ENCODE measurements at places on chromosomes 2 and 18.
A peak's percentile ranks its signal among the peaks of the same experiment; 100 is the strongest.

DNA sequence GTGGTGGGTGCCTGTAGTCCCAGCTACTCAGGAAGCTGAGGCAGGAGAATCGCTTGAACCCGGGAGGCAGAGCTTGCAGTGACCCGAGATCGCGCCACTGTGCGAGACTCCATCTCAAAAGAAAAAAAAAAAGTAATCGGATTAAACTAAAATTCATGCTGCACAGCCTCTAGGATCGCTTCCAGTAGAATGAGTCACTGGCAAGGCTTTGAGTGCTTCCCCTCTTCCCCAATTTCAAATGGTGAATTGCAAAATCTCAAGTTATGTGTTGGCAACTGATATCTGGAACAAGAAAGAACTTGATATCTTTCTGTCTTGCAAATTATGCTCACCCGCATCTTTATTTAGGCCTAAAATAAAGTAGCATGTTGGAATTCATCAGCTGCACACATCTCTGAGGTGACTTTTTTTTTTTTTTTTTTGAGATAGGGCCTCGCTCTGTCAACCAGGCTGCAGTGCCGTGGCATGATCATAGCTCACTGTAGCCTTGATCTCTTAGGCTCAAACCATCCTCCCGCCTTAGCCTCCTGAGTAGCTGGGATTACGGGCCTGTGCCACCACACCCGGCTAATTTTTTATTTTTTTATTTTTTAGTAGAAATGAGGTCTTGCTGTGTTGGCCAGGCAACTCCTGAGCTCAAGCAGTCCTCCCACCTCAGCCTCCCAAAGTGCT, 12.7 kb downstream of the TTC39C start:
- peak; percentile 78 for DNase-seq

GRCh38 chr18:31213641-31214040, 51.0 kb upstream of the DSC1 start:
- no peak for DNase-seq

DNA sequence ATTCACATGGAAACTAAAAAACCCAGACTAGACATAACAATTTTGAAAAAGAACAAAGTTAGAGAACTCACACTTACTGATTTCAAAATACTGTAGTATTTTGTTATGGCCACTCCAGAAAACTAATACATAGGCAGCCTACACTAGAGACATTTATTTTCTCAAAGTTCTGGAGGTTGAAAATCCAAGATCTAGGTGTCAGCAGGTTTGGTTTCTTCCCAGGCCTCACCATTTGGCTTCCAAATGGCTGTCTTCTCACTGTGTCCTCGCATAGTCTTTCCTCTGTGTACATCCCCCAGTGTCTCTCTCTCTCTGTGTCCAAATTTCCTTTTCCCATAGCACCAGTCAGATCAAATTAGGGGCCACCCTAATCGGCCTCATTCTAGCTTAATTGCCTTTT, 95.0 kb downstream of the NR4A2 start:
- no peak for DNase-seq

DNA sequence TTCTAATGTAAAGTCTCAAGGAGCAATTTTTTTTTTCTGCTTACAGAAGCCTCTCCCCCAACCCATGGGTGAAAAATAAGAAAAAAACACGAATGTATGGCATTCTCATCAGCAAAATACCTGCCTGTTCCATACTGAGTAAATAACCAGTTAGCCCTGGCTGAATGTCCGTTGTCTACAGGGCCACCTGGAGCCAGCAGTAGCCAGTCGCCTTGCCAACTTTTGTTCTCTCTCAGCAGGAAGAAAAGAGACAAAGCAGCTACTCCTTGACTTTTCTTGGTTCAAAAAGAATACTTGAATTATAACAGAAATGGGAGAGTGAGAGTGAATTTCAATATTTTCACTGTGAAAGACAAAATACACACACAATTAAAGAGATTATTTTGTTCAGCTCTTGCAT, 532.9 kb upstream of the CRIM1 start:
- no peak for DNase-seq

- peak; percentile 82 for DNase-seq
Observed at GRCh38 chr2:27703638-27704341, 40.1 kb downstream of the SLC4A1AP start.

DNA sequence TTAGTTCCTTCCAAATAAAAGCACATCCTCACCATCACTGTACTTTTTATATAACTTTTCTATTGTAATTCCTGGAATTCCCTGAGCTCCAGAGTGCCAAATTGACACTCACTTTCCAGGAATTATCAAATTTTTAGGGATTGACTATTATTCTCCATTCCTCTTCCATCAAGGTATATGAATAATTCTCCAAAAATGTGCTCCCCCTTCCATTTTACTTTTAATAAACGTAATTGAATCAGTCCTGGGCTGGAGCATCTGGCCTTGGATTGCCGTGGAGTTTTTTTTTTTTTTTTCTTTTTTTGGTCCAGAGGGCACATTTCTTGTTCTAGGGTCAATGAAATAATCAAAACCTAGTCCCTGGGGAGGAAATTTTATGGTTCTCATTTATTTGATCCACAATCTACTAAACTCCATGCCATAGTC, 304.3 kb downstream of the CDCA7 start:
- DNase-seq = no peak

- DNase-seq = no peak
Observed at GRCh38 chr2:113178891-113179290, 5.1 kb downstream of the PSD4 start.

DNA sequence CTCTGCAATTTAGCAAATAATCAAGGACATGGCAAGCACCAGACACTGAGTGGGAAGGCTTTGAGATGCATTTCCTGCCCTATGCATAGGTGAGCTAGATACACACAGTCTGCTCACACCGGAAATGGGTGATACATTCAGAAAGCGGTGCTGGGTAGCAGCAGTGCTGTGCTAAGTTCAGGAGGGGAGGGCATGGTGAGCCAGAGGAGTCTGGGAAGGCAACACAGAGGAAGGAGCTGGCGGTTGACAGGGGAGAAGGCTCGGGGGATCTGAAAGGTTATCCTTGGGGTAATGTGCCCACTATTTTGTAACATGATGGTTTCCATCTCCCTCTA, 57.4 kb upstream of the EPAS1 start:
- no peak for DNase-seq

All from skeletal muscle cell (primary cell).